CD4-positive, alpha-beta T cell treated with Interferon alpha-2 for 1 hour (primary cell): ENCODE measurements at places on chromosomes 11 and 22.

- DNase-seq, result no peak
These were observed 27.4 kb downstream of the ZNF214 start for GRCh38 chr11:6992457-6993417.

DNA sequence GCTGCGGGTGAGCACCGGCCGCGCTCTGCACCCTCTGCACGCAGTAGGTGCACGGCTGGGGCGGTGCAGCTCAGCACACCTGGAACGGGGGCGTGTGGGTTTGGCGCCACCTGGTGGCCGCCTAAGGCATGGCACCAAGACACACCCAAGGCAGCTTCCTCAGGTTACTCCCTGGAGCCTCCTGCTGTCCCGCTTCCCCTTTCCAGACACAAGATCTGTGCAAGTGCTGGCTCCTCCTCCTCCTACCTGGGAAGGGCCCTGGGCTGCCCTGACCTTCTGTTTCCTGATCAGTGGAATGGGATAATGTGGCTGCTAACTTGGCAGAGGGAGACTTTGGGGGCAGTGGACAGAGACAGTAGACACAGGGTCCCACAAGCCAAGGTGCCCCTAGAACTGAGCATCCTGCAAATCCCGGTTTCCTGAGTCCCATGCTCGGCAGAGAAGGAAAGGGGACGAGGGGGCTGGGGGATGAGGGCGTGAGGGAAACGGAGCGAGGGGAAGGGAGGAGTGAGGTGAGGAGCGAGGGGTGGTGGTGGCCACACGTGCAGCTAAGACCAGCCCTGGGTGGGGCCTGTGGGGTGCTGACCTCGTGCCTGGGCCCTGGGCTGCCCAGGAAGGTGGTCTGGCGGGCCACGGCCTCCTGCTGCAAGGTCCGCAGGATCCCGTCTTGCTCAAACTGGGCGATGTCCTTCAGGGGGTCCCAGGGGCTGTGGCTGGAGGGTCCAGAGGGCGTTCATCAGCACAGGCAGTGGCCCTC is 34.8 kb upstream of the CARS1 start:
- DNase-seq, result peak; percentile 68

DNA sequence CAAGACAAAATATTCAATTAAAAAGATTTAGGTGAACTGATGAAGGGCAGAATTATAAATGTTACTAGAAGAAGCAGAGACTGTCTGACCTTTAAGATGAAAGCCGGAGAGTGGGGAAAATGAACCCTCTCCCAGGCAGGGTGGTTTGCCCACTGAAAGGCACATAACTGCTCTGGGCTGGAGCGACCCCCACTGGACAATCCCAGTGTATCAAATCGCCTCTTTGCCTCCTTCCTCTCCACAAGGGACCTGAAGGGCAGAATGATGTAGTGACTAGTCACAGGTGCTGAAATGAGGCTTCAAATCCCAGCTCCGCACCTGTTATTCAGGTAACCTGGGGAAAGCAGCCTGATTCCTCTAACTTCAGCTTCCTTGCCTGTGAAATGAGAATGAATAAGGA is 69.0 kb downstream of the EFCAB6 start:
- no peak for DNase-seq

DNA sequence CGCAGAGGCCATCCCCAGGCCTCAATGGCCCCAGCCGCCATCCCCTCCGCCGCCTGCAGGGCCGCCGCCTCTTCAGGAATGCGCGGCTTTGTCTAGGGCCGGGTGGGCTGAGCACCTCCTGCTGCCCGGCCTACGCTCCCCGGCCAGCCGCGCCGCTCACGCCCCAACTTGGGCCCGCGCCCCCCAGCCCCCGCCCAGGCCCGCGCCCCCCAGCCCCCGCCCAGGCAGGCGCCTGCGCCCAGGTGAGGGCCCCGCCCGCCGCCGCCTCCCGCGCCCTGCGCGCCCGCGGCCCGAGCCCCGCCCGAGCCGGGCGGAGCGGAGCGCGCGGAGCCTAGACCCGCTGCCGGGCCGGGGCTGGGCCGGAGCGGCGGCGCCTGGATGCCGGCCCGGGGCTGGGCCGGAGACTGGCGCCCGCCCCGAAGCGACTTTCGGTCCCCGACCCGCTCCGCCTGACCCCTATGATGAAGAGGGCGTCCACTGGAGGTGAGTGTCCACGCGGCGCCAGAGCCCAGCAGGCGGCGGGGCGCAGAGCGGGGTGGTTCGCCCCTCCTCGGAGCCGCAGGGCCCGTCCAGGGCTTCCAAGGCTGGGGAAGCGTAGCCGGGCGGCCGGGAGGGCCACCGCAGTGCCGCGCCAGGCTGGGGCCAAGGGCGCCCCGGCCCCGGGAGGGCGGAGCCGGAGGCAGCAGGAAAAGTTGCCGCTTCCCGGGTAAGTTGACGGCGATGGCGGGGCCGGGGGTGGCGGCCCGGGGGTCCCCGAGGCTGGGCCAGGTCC is 34.3 kb upstream of the PRODH start:
- no peak for DNase-seq

DNA sequence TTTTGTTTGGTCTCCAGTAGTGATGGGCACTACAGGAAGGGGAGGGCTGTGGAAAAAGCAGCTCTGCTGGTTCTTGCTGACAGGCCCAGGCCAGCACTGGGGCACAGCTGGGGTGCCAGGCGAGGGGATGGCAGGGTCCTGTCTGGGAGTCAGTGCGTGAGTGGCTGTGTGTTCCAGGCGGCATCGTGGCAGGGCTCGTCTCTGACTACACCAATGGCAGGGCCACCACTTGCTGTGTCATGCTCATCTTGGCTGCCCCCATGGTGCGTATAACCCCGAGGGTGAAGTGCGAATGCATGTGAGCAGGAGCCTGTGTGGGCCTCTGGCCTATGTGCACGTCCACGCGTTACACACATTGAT is 20.9 kb downstream of the SLC37A2 start:
- DNase-seq, result no peak

GRCh38 chr11:106218106-106218505 is 140.6 kb downstream of the AASDHPPT start:
- no peak for DNase-seq

DNA sequence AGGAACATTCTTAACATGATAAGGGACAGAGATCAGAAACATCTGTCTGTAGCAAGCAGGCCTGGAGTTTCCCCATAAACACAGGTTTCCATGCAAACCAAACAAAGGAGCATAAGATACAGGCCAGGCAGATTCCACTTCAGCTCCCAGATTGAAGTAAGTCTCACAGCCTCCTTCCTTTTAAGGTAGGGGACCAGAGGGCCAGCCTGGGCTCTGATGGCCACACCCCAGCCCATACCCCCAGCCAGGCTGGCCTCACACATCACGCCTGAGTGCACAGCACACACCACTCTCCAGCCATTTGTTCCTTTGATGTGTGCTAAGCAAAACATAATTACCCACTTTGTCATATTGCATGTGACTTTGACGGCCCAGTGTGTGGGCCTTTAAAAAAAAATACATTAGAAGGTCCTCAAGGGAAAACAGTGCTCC is 518.7 kb downstream of the NTM start:
- DNase-seq, result no peak

GRCh38 chr22:43561415-43562178 is 149.8 kb downstream of the MPPED1 start:
- no peak for DNase-seq

DNA sequence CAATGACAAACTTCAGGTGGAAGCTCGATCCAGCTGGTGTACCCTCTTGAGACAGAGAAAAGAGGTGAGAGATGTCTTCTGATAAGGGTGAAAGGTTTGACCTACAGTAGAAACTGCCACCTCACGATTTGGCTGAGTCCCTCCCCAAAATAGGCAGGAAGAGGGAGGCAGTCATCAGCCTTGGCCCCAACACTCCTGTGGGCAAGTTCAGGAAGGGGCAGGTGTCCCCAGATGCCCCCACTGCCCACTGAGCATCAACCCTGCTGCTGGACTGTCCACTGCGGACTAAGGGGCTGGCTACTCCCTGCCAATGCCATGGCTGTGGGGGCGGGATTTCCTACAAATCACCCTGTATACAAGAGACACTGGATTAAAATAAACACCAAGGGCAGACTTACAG is 441.4 kb downstream of the BUD13 start:
- DNase-seq, result no peak

- DNase-seq, result no peak
These were observed 33.4 kb downstream of the BCR start for GRCh38 chr22:23213581-23214334.

- DNase-seq, result no peak
These were observed 7.6 kb upstream of the KCTD14 start for GRCh38 chr11:78030429-78031325.

DNA sequence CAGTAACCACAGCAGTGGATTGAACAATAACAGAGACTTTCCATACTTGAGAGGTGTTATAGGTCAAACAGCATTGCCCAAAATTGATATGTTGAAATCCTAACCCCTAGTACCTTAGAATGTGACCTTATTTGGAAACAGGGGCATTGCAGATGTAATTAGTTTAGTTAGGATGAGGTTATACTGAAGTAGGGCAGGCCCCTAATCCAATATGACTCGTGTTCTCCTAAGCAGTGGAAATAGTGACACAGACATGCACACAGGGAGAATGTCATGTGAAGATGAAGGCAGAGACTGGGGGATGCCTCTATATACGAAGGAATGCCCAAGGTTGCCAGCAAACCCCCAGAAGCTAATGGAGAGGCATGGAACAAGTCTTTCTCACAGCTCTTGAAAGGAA is 270.5 kb downstream of the TENM4 start:
- no peak for DNase-seq

DNA sequence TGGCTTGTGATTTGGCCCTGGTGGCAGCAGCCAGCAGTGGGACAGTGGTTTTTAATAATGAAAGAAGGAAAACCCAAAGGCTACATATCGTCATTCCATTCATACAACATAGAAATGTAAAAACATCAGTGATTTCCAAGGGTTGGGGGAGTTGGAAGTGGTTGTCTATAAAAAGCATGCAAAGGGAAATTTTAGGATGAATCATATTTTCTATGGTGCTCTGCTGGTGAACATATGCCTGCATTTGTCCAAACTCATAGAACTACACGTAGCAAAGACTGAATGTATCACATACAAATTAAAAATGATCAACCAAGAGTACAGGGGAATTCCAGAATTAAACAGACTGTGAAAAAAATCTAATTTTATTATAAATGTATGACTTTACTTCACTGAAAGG is 11.1 kb downstream of the OR5B3 start:
- DNase-seq, result no peak

GRCh38 chr22:32796865-32797573 is 4.5 kb upstream of the TIMP3 start:
- peak; percentile 56 for DNase-seq

GRCh38 chr11:104763930-104764709 is 134.1 kb downstream of the CASP12 start:
- no peak for DNase-seq

DNA sequence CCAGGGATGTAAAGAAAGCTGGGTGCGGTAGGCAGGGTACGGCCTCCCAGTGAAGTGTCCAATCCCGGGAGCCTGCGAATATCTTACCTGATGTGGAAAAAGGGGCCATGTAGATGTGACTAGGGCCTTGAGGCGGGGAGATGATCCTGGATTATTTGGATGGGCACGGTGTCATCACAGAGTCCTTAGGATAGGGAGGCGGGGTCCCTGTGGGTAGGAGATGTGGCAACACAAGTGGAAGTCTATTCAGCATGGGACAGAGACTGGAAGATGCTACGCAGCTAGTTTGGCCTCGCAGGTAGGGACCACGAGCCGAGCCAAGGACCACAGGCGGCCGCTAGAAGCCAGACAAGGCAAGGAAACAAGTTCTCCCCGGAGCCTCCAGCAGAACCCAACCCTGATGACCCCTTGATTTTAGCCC is 46.4 kb upstream of the SHANK2 start:
- no peak for DNase-seq

- DNase-seq, result no peak
These were observed 801.7 kb downstream of the BRD1 start for GRCh38 chr22:49025791-49026493.

GRCh38 chr11:102422817-102423712 is 29.5 kb downstream of the TMEM123 start:
- no peak for DNase-seq

- peak; percentile 66 for DNase-seq
These were observed 13.7 kb downstream of the ARAP1 start for GRCh38 chr11:72738199-72739141.

DNA sequence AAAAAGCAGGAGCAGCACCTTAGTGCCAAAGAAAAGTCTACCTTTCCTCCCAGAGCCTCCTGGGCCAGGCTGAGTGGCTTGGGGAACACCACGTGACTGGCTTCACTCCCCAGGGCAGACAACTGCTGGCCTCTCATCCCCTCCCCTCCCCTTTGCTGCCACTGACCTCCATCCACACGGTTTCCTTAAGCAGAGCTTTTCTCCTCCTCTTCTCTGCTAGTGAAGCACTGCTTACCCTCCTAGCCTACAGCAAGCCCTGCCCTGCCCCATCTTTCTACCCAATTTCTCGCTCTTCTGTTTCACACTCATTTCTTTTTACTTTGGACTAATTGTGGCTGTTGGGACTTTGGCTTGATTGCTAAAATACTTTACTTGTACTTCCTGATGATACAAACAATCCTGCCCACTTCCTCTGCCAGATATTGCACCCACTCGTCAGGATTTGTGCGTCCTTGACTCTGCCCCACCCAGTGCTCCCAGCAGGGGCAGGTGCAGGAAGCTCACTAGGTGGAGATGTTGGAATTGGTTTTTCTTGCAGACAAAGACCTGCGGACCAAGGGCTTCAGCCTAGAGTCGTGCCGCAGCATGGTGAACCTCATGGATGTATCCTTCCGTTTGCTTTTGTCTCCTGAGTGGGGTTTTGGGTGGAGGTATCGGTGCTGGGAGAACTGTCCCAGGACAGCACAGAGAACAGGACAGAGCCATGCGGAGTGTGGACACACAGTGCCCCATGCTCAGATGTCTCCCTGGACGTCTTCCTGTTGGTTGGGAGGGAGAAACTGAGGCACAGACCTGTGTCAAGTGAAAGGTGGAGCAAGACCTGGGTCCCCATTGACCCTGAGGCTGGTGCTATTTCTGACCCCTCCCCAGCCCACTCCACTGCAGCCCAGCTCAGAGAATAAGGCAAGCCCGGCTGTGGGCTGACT is 27.3 kb downstream of the CAPN1 start:
- no peak for DNase-seq

DNA sequence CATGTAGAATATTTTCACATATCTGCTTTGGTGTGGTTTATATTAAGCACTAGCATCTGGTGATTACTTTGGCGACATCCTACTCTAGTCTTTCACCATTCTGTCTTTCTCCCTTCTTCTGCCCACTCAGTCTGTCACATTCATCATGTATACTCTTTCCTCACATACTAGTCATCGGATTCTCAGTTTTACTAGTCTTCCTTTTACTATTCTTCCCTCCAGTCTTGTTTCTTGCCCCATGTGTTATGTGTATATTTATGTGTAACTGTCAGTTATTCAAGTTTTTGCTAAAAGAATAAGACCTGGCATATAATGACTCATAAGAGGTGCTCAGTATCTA is 4.6 kb upstream of the DIXDC1 start:
- DNase-seq, result no peak
